ENCODE measurements at places on chromosomes 2 and 18.
A peak's percentile ranks its signal among the peaks of the same experiment; 100 is the strongest.

DNA sequence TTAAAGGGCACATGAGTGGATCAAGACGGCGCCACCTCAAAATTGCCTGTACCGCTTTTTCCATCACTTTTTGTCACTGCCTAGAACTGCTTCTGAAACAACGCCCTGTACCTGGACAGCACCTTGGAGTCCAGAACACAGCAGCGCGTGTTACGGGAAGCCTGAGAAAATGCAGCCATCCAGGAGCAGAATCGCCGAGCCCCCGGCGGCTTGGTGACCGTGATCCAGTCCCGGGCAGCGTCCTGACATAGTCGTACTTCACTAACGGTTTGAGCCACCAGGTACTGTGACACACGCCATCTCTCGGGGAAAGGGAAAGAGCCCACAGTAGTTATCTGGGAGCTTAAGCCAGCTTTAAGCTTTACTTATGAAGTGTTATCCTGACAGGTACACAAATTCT lies 168.9 kb upstream of the SALL3 start:
- DNase-seq, result no peak

DNA sequence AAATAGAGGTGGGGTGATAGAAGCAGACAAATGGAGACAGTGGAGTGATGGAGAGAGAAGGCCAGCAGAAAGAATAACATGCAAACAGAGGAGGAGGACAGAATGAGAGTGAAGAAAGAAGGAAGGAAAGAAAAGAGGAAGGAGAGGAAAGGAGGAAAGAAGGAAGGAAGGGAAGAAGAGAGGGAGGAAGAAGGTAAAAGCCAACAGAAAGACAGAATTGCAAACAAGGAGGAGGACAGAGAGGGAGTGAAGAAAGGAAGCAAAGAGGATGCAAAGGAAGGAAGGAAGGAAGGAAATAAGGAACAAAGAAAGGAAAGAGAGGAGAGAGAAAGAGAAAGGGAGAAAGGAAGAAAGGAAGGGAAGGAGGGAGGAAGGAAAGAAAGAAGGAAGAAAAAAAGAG lies 444.0 kb downstream of the IRS1 start:
- DNase-seq, result no peak

DNA sequence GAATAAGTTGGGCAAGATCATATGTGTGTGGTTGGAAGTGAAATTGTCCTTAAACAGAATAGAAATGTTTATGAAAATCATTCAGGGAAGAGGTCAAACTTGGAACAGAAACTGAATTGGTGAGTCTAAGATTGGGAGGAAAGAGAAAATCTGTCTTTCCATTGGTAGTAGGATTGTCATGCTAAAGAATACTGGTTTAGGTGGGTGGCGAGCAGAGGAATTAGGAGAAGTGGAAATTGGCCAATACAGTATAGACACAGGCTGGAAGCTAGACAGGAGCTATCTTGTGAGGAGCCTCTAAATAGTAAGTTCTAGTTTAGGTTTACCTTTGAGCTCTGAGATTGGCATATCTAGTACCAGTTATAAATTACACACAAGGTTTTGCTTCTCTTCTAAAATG lies 80.9 kb upstream of the KYNU start:
- no peak for DNase-seq

DNA sequence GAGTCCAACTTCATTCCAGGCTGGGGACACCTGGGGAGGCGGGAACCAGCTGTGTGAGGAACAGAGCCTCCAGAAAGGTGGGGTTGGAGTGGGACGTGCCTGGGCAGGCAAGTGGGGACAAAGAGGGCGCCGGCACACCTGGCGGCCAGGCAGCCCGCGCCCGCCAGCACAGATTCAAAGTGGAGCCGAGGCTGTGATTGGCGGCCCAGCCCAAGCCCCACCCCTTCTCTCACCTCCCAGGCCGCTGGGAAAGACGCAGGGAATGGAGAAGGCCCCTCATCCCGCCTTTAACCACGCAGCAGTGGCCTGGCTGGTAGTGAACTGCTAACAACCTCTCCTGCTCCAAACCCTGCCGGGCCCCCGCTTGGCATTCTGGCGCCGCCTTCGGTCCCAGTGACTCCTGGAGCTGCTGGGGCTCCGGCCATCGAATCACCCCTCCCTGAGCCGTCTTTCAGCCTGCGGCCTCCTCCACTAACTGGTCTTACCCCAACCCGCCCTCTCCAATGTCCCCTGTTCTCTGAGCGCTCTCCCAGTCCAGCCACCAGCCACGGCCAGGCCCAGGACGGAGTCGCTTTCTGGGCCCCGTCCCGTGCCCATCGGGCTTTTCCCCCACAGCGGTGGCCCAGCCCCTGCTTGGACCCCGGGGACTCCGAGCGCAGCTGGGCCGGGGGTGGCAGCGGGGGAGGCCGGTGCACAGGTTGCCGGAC lies 27.9 kb upstream of the PTMA start:
- DNase-seq, result peak; percentile 35

GRCh38 chr2:200348897-200349563 lies 42.5 kb downstream of the SPATS2L start:
- DNase-seq, result no peak

DNA sequence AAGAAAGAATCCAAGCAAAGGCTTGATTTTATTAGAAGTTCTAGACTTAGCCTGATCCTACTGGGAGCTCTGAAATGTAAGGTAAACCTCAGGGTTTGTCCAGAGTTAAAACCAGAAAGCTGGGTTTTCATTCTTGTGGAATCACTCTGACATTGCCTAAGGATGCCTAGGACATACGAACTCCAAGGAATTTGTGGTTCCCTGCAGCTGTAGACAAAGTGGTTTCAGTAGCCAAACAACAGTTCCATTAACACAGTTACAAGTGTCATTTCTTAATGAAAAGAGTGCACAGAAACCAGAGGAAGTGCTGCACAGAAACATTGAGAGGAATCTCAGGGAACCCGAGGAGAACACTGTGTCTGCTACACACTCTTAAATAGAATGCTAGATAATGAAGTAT lies 221.4 kb upstream of the ST6GAL2 start:
- DNase-seq, result no peak

GRCh38 chr2:201269764-201270163 lies 9.4 kb downstream of the CASP8 start:
- DNase-seq, result no peak

DNA sequence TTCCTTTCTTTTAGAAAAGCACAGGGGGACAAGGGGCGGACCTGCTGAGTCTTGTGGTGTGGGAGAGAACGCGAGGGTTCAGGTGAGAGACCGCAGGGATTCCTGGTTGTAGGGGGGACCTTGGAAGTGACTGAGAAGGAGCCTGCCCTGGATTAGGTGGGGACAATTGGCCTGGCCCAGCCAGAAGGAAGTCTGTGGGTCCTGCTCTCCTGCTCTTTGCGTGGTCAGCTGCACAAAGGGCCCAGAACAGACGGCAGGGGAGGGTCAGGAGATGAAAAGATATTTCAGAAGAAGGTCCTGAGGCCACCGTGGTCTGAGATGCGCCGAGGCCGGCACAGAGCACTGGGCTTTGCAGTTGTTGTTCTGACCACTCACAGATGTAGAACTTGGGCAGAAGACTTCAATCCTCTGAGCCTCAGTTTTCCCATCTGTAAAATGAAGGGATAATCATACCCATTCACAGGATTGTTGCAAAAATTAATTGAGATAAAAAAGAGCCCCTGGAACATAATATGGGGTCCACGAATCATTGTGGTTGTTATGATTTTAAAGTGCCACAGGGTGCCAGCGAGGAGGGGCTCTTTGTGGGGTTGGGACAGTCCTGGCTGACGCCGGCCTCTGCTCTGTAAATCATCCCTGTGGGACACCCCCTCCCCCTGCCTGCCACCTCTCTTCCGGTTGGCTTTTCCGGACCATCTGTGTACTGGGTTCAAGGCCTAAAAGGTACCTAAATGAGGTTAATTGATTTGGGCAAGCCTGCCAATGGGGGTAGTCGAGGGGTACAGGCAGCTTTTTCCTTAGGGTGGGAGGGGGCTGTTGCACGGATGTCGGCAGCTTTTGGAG lies 1.8 kb downstream of the LPIN1 start:
- no peak for DNase-seq

- DNase-seq, result peak; percentile 60
These were observed 1.2 kb downstream of the CABLES1 start for GRCh38 chr18:23136326-23137096.

- DNase-seq, result peak; percentile 71
These were observed 111.6 kb upstream of the NABP1 start for GRCh38 chr2:191566344-191566743.

- peak; percentile 85 for DNase-seq
These were observed at the start of the genes ASB3 and ERLEC1 for GRCh38 chr2:53786705-53787613. ASB3 (minus strand) TSS chr2:53786953; CDS start chr2:53765572, 21,381 bp downstream. ERLEC1 (plus strand) TSS chr2:53787044; CDS start chr2:53787211, 167 bp downstream.

GRCh38 chr2:180254872-180255271 lies 247.8 kb upstream of the CWC22 start:
- DNase-seq, result no peak

DNA sequence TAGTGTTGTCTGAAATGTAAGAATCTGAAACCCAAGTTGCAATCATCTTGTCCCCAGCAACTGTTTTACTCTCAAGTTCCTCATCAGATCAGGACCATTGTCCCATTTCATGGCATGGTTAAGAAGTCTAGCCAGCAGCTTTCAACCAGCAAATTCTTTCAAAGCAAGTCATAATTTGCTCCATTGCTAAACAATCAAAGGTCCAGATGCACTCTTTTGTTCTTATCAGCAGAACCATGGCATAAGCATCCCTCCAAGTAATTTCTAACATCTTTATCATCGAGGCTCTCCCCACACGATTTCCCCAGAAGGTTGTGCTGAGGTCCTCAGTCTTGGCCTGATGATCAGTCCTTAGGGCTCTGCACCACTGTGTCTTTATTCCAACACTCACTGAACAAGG lies 67.5 kb upstream of the APCDD1 start:
- DNase-seq, result no peak

- no peak for DNase-seq
These were observed 12.8 kb downstream of the TANK start for GRCh38 chr2:161172901-161173540.

DNA sequence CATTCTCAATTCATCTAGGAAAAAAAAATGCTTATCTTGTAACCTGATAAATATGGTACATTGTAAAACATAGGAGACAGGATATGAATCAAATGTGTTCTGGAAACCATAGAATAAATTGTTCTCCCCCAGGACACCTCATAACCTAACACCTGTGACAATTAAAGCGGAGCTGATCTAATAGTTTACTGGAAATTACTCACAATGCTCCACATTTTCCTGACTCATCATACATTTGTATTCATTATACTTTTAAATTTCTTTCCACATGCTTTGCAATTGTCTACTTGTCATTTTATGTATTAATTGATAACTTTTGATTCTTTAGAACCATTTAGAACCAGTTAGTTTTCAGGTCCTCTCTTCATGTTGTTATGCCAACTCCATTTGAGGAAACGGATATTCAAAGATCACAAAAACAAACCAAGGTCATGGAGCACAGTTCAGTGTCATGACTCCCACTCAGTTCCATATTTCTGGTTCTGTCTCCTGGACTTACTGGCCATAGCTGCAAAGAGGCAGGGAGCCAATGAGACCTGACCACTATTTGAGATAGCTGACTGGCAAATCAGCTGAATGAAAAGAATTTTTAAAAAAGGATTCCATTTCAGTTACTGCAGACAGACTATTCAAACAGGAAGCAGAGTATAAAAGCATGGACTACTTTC lies 128.5 kb downstream of the CALCRL start:
- no peak for DNase-seq

DNA sequence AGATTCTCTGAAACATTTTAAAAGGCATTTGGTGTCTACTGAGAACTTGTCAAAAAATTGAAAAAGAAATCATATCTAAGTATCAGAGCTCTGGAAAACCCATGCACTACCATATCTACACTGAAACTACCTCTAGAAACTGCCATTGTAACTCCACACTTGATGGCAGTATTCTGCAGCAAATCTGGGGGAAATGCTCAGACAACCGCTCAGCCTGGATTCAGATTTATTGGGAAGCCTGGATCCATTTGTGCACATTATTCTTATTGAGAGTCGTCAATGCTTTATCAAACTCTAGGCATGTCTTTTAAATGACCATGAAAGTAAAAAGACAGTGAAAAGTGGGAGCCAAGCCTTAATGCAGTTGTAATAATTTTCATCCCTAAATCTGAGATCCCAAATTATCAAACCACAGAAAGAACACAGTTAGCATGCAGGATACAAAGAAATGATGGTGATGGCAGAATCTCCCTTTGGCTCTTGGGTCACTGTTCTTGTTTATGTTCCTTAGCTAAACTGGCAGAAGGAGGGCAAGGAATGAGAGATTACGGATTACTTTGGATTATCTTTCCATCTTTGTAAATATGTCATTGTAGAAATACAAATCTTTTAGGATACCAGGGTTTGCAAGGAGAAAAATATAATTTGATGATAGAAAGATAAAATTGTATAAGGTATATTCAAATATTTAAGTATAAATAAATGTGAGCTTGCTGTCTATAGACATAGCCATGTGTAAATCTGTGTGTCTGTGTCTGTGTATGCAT lies 512.1 kb upstream of the SYT4 start:
- DNase-seq, result no peak

DNA sequence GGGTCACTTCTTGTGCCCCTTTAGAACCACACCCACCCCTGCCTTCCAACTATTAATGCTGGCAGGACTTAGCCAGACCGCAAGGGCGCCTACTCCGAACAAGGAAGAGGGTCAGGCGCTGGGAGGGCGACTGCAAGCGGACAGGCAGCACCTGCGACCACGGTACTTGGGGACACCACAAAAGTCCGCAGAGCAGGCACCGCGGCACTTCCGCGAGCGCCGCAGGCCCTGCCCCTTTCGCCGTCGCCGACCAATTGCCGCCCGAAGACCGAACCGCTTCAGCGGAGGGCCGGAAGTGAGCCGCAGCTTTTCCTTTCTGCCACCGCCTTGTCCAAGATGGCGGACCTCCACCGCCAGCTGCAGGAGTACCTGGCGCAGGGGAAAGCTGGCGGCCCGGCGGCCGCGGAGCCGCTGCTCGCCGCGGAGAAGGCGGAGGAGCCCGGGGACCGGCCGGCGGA lies at the start of gene SFT2D3:
Gene SFT2D3 (plus strand): TSS at position 305 of the 458 bp plus-strand sequence. CDS start 32 bp downstream, at position 337.
- peak; percentile 93 for DNase-seq

DNA sequence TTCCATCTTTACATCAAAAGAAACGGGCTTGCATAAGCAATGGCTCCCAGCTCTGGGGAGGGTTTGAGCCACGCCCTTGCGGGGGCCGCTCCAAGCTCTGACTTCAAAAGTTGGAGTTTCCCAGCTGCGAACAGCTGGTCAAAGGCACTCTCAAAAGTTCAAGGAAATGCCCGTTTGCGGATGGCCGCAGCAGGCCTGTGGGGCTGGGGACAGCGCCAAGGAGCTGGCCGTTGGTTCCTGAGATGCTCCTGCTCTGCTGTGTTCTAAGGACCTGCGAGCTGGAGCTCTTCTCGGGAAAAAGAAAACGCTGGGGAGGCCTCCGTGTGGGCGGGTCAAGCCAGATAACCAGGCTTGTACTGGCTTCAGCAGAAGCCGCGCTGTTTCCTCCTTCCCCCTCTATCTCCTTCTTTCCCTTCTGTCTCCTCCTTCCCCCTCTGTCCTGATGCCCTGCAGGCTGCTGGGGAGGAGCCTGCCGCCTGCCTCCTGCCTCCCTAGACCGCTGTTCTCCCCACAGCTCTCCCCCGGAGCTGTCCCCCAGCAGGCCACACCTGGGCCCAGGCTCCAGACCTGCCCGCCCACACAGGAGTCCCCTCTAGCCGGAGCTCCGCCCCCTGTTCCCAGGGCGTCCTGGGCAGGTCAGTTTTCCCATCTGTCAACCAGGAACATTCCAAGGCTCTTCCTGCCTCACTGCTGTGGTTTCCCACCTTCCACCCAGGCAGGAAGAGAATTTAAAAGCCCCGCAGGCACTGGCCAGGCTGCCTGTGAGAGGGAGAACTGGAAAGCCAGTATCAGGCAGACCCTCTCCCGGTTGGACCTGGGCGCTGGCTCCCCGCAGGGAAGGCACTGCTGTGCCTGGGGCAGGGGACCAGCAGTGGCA lies 14.1 kb downstream of the KLF11 start:
- peak; percentile 31 for DNase-seq

GRCh38 chr2:38528008-38528442 lies 74.7 kb downstream of the HNRNPLL start:
- peak; percentile 67 for DNase-seq

Measured in HEK293T (cell line).